Stimulated activated CD8-positive, alpha-beta memory T cell treated with anti-CD3 and anti-CD28 coated beads, Interleukin-7, amount 100 ng/mL, for 1 hour (primary cell): ENCODE measurements at places on chromosomes 4 and X.

- no peak for DNase-seq
Measured at GRCh38 chr4:71074452-71075299, 81.2 kb downstream of the DCK start.

DNA sequence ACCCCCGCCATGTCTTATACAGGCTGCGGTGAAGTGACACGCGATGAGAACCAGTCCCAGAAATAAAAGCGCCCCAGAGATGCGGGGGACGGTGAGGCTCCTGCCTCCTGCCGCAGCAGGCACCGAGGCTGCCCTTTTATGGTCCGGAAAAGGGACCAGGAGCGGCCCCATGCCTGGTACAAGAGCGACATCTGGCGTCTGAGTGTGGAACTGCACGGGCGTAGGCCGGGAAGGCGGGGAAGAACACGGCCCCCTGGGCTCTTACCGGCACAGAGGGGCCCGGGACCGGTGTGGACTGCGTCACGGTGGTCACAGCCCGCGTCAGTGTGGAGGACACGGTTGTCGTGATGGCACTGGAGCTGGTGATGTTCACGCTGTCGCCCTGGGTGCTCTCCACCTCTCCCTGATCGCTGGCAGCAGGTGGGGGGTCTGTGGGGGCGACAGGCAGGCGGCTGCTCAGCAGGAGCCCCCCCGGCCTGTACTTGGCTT lies 8.9 kb upstream of the RENBP start:
- DNase-seq = peak; percentile 59

DNA sequence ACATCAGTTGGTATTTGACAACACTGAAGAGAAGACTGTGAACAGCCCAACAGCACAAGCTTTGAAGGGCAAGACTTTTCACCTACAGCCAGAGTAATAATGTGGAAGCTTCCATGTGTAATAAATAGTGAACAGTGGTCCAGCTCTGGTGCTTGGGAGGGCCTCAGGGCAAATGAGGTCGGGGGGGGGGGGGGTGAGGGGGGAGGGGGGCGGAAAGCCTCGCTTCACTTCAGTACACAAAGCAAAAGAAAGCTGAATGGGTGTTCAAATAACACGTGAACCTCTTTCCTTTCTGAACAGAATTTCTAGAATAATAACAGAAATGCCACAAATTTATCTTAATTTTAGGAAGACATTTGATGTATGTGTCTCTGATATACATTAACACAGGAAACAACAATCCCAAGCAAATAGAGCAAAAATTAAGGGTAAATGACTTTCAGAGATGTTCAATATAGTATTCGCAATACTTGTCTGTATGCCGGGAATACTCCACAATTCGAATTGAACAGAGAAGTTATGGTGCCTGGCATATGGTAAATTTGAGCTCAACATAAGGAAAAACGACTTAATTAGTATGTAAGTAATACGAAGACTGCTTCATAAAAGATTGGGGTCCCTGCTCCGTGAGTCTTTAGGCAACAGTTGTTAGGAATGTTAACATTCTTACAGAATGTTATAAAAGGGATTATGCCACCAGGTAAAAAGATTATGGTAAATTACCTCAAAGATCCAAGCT lies 92.6 kb downstream of the FRYL start:
- DNase-seq = no peak

- DNase-seq = no peak
Measured at GRCh38 chrX:154785716-154786115, 19.6 kb downstream of the MPP1 start.

DNA sequence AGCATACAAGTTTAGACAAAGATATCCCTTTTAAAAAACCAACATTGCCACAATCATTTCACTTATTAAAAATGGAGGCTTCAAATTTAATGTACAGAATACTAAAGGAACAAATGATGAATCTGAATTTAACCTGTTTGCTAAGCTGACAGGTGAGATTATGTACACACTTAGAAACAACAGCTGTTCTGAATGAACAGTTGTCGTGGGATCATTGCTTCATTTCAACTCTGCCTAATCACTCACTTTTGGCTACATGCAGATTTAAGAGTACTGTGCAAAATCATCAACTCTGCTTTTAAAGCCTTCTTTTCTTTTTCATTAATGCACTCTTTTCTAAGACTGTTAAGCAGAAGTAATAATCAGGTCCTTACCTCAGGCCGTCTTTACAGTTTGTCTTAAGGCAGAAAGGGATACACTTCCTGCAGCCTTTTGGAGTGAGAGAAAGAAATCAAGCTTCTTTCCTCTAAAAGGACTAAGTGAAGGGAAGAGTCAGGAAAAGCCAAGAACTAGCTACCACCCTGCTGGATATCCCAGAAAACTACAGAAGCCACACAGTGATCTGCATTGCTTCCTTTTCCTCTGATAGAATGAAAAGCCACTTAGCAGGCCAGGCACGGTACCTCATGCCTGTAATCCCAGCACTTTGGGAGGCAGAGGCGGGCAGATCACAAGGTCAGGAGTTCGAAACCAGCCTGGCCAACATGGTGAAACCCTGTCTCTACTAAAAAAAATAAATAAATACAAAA lies 54.7 kb upstream of the NPNT start:
- no peak for DNase-seq

- peak; percentile 7 for DNase-seq
Measured at GRCh38 chr4:128916832-128917231, 107.3 kb downstream of the JADE1 start.

DNA sequence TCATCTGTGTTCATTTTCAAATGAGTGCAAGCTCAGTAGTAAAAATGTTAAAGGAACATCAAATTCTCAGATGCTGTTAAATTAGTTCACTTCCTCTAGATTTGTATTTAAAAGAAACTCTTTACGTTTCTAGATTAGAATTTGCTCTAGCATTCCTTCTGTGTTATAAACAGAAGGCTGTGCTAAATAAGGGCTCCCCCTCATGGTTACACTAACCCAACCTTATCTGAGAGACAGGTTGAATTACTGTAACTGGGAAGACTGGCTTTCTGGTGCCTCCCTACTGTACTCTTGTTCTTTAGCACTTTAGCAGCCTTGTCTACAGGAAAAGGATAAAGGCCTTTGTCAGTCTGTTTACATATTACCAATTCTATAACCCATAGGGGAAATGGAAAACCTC lies 56.8 kb downstream of the RXFP1 start:
- DNase-seq = no peak

DNA sequence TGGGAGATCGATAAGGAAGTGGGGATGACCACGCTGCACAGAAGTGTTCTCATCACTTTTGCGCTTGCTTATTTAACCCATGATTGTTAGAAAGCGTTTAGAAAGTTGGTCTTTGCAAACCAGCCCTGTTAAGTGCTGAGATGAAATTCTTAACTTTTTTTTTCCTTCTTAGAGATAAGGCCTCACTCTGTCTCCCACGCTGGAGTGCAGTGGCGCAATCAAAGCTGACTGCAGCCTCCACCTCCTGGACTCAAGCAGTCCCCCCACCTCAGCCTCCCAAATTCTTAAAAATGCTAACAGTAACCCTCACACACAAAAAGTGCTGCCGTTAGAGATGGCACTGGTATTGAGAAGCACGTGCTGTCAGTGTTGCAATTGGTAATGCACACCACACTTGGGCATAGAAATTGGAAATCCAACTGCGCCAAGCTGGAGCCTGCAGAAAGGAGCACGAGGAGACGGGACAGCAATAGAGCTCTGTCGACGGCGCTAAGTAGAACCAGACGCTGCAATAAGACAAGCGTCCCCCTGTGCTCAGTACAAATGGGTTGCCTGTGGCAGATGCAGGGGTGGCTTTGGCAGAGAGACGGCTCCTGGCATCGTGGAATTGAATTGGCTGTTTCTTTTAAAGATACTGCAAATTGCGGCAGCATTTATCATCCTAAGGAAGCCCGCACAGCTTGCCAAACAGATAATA lies 113.4 kb downstream of the TBL1X start:
- no peak for DNase-seq

- DNase-seq = no peak
Measured at GRCh38 chr4:123421227-123421936, 24.8 kb downstream of the SPRY1 start.

GRCh38 chr4:113844369-113844768 lies 82.8 kb upstream of the CAMK2D start:
- no peak for DNase-seq

DNA sequence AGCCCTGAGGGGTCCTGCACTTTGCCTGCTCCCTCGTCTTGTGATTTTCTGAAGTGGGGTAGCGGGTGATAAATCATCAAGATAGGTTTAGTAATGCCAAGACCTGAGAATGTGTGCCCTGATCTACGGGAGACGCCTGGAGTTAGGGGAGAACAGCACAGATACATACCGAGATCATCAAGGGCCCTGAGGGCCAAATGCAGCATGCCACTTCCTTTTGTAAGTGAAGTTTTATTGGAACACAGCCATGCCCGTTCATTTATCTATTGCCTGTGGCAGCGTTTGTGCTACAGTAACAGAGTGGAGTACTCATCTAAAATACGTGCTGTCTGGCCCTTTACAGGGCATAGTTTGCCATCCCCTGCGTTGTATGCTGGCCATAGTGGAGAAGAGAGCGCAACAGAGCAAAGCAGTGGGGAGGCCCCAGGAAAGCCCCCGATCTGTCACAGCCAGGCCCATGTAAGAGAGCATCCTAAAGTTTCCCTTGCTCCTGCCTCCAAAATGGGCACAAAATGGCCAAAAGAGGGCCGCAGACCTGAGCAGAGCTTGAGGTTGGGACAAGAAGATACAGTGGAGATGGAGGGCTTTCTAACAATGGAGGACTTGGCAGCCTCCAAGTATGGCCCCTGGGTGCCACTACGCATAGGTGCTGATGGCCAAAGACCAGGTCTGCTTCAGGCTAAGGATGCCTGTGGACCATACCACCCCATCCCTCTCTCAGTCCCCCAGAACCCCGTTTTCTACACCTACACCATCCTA lies 167.0 kb downstream of the SMIM20 start:
- no peak for DNase-seq

- DNase-seq = peak; percentile 2
Measured at GRCh38 chrX:46325312-46325877, 219.8 kb downstream of the ZNF674 start.

- no peak for DNase-seq
Measured at GRCh38 chr4:26130841-26131432, 189.9 kb upstream of the RBPJ start.

DNA sequence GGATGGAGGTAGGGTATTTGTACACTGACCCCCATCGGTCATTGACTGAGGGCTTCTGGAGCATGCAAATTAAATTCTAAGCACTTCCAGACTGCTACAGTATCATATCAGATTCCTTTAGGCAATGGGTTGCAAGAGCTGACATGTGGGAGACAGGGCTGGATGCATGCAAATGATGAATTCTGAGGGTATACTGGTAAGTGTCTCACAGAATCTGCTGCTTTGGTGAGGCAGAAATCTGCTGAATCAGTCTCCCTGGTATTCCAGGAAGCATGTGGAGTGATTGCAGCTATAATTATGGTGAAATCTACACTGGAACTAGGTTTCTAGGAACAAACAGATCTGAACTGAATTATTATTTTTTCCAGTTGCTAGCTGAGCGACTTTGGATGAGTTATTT lies 684.9 kb upstream of the MAGEB2 start:
- no peak for DNase-seq

DNA sequence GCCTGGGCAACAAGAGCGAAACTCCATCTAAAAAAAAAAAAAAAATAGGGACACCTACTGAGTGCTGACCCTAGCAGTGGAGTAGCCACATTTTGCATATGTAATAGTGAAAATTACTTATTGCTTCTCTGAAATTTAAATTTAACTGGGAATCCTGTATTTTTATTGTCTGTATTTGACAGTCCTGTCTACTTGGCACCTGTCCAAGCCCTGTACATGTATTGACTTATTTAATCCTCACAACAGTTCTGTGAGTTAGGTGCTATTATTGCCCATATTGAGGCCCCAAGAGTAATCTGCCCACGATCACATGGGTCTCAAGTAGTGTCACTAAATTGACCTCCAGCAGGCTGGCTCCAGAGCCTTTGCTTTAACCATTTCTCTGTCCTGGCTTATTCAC lies 81.6 kb downstream of the WDR19 start:
- no peak for DNase-seq

DNA sequence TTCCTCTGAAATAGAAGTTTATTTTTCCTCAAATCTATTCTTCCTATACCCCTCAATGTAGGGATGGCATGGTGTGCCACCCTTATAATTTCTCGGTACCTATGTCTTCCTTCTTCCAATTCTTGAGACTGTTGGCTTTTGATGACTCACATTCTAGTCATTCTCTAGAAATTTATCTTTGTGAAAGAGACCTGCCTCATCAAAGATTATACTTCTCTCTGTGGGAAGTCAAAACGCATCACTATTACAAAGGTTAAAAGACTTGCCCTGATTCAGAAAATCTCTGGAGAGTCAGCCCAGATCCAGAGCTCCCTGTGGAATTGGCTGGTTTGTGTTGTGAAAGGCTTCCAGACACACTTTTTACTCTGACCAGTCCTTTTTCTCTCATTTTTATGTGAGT lies 65.9 kb upstream of the FSTL5 start:
- DNase-seq = no peak

GRCh38 chr4:86118711-86119110 lies 241.1 kb downstream of the MAPK10 start:
- DNase-seq = no peak

- no peak for DNase-seq
Measured at GRCh38 chr4:107603430-107603829, 116.6 kb downstream of the PAPSS1 start.
